Activated CD4-positive, alpha-beta T cell treated with anti-CD3 and anti-CD28 coated beads, Interleukin-2, Interleukin-6, amounts not matched to agents 100 ng/mL and 50 ng/mL, durations not matched to agents 16 hours and 8 hours (primary cell): ENCODE measurements at places on chromosomes 6 and 20.

DNA sequence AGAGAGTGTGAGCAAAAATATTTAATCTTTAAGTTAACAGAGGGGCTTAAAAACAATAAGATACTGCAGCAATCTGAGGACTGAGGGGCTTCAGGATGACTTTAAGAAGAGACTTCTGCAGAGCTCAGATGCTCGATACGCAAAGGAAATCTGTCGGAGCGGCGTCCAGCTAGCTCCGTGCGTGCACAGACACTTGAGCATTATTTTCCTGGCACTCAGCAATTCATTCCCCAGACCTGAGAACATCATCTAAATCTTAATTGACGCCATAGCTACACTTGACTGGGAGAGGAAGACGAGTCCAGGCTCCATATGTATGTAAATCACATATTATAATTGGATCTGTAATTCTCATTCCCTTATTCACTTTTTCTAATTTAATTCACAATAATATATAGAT is 228.2 kb downstream of the SOD2 start:
- no peak for DNase-seq

DNA sequence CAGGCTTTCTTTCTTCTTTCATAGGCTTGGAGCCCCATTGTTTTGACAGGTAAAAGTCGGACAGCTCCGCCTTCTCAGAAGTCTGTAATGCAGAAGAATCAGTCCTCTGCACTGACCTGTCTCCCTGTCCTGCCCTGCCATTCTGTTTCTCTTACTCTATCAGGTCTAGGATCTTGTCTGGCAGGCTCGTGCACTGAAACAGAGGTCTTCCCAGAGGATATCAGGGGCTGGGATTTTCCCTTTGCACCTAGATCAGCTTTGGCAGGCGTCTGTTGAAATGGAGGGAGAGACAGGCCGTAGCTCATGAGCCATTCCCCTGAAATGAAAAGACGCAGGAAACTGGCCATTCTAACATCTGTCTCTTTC is 25.0 kb downstream of the KIF3B start:
- no peak for DNase-seq

DNA sequence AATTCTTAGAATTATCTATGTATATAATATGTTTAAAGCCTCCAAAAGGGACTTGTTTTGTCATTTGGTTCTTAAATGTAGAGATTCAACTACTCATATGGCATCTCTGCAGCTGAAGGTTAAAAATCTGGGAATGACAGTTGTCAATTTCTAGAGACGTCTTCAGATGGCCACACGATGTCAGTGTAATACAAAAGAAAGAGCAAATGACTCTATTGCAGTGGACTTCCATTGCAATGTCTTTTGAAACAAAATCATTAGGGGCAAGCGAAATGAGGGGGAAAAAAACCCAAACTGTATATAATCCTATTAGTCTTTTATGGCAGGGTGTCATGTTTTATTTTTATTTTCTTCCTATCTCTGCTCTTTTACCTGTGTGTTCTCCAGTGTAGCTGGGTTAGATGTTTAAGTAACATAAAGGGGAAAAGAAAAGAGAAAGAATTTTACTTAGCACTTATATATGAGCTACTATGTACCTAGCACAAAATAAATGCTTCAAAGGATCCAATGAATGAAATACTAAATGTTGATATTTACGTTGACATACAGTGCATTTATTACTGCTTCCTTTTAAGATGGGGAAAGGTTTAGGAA is 26.2 kb downstream of the CCN2 start:
- no peak for DNase-seq

GRCh38 chr6:5814116-5814515 is 192.6 kb downstream of the NRN1 start:
- DNase-seq, result no peak

- no peak for DNase-seq
Measured at GRCh38 chr6:40973304-40973703, 65.7 kb downstream of the UNC5CL start.

DNA sequence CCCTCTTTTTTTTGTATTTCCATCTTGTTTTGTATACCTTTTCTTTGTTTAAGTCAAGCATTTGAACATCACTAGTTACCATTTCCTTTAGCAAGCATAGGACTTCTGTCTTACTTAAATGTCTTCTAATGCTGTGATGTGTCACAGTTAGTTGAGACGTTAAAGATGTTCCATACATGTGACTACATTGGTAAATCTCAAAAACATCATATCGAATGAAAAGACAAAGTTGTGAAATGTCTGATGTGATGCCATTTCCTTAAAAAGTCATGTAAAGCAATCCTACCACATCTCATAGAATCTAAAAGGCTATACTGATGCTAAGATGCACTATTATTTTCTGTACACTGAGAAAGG is 26.8 kb downstream of the SLC16A10 start:
- no peak for DNase-seq

- no peak for DNase-seq
Measured at GRCh38 chr6:142757852-142758628, 186.9 kb downstream of the HIVEP2 start.

- DNase-seq, result no peak
Measured at GRCh38 chr6:47653706-47654105, 44.7 kb upstream of the ADGRF4 start.

DNA sequence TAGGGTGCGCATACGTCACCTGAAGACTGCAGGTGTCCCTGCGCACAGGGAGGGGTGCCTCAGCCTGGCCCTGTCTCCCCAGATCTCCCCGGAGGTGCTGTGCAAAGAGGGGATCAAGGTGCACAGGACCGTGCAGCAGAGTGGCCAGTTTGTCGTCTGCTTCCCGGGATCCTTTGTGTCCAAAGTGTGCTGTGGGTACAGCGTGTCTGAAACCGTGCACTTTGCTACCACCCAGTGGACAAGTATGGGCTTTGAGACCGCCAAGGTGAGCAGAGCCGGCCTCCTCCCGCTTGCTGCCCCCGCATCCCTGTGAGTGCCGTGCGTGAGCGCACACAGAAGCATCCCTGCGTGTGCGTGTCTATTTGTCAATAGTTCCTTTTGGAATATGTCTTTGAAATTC is 150.7 kb downstream of the DTNBP1 start:
- DNase-seq, result no peak

- DNase-seq, result no peak
Measured at GRCh38 chr6:15569035-15569995, 93.5 kb downstream of the DTNBP1 start.

- no peak for DNase-seq
Measured at GRCh38 chr6:9834233-9834632, 580.6 kb downstream of the TFAP2A start.

DNA sequence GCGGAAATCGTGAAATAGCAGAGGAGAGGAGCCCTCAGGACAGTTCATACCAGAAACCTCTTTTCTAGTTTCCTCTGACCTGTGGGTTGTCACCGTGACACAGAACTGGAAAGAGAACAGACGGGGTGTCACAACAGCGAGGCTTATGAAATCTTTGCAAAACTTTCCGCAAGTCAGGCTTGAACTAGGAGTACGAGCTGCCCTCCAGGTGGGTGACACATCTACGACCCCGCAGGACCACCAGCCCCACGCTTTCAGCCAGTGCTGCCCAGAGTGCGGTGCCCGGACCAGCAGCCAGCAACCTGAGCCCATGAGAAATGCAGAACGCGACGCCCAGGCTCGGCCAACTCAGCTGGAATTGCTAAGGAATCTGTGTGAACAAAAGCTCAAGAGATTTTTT is 30.8 kb downstream of the WRNIP1 start:
- DNase-seq, result peak; percentile 58

GRCh38 chr6:165844232-165844631 is 181.2 kb upstream of the PDE10A start:
- DNase-seq, result no peak

GRCh38 chr20:10603971-10604864 is 69.6 kb downstream of the JAG1 start:
- no peak for DNase-seq

DNA sequence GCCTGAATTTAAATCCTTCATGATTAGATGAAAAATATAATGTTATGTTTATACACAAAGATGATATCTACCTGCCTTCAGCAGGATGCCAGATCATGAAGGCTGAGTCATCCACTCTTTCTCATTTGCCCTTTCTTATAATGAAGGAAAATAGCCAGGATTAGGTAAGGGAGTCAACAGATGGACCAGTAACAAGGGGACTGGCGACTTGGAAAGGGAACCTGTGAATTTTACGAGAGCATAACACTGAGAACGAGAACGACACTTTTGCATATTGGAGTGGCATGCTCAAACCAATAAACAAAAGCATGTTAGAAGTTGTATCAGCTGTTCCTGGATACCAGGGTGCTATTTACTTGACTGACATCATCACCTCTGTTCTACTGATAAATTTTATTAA is 154.0 kb downstream of the LAMP5 start:
- no peak for DNase-seq

GRCh38 chr6:166656230-166657151 is 29.4 kb upstream of the RPS6KA2 start:
- DNase-seq, result no peak

- DNase-seq, result peak; percentile 86
Measured at GRCh38 chr6:28542440-28543296, 17.0 kb downstream of the GPX5 start.

GRCh38 chr6:43454290-43454695 is 1.1 kb downstream of the DLK2 start:
- peak; percentile 73 for DNase-seq

DNA sequence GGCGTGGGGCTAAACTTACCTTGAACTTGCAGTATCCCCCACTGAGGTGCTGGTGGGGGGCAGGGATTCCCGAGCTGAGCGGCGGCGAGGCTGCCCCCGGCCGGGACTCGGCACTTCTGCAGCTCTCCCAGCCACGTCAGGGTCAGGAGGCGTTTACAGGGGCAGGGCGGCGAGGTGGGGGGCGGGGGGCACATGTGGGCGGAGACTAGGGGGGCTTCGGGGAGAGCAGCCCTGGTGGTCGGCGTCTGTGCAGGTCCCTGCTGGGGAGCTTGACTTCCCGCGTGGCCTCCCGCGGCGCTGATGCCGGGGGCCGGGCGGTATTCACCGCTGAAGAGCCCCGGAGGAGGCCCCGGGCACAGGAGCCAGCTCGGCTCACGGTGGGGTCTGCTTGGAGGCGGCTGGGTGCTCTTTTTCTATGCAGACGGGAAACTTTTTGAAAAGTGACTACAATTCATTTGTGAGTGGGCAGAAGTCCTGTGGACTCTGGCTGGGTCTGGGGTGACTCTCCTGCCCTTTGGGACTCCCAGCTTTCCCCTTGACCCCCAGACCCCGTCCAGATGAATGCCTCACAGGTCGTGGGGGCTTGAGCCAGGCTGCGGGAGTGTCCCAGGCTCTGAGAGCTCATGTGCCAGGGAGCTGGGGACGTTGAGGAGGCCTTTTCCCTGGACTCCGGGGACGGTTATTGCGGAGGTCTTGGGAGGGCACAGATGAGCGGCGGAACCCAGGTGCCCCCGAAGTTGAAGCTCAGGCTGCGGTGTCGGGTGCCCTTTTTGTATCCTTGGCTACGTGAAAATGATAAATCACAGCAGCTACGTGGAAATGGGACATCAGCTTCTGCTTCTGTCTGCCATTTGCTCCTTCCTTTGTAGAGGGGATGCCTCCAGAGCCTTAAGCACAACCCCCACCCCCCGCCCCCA is 75.9 kb upstream of the GATA5 start:
- DNase-seq, result no peak

DNA sequence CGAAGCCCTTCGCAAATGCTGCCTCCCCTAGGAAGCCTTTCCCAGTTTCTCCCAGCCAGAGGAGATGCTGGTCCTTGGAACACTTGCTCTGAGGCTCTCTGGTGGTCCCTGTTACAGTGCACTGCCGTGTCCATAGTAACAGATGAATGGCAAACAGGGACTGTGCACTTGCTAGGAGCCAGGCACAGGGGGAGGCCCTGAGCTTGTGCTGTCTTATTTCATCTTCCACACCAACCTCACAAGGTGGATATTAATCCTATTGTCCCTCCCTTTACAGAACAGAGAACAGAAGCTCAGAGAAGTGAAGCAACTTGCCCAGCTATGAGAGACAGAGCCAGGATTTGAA is 19.0 kb downstream of the SRC start:
- no peak for DNase-seq

DNA sequence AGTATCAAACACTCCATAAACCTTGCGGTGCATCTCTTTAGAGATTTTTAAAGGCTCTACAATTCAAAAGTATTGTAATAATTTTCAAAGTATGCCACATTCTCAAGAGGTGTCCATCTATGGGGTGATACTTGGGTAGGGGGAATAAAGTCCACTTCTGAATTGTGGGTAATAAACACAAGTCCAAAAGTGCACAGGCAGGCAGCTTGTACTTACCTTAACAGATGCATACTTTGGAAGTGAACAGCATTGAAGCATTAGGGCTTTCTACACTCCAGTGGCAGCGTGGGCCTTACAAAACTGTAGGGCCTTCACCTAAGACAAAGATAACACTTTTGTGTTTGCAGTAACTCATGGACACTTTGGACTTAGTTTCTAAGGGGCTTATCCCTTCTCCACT is 58.6 kb downstream of the AIG1 start:
- DNase-seq, result no peak

- DNase-seq, result no peak
Measured at GRCh38 chr20:50278684-50279531, 88.3 kb downstream of the CEBPB start.

- DNase-seq, result no peak
Measured at GRCh38 chr6:159555082-159555875, 137.8 kb downstream of the SOD2 start.

GRCh38 chr6:112153926-112154607 is 66.7 kb downstream of the FAM229B start:
- peak; percentile 29 for DNase-seq

DNA sequence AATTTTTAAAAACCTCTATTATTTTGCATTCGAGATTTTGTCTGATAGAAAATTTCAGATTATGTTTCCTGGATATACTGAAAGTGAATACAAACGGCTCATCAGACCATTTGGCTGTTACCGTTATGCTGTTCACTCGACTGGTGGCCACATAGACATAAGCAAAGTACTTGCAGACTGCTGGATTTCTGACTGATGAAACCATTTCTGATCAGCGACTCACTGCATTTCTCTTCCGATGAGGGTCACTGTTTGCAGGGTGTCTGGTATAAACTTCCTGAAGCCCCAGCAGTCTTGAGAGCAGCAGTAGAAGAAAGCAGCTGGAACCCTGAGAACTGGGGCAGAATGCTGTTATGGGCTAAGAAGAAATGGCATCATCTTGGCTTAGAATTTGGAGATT is 17.7 kb downstream of the SNX9 start:
- DNase-seq, result no peak

DNA sequence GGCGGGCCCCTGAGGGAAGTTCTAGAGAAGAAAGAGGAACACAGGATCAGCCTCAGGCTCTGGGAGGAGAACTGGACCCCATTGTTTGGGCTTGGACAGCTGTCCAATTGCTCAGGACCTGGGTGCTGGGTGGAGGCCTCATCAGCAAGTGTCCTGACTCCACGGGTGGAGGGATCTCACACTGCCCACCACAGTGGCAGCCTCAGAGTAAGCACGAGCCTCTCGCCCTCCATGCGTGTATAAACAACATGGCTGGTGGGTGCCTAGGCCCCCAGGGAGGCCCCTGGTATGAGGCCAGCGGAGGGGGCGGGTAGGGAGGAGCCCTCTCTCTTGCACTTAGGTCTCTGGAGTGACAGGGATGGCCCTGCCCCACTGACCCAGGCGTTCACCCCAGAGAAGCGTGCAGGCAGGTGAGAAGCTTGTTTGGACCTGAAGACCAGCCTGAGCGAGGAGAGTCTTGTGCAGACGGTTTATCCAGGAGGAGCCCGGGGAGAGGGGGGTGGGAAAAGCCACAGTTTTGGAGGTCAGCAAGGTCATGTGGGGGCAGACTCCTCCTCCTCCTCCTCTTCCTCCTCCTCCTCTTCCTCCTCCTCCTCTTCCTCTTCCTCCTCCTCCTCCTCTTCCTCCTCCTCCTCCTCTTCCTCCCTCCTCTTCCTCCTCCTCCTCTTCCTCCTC is 41.9 kb upstream of the BHLHE23 start:
- DNase-seq, result no peak
